ENCODE measurements at places on chromosomes 6 and 20.

GRCh38 chr6:20584100-20584731 lies 50.0 kb downstream of the CDKAL1 start:
- no peak for DNase-seq
- no peak overlapping the region for H3K4me3 ChIP-seq
- no peak overlapping the region for H3K27ac ChIP-seq
- peaks cover 5% of the 10 kb centered on the region for H3K36me3 ChIP-seq
- no peaks in the 10 kb centered on the region for H3K4me1 ChIP-seq

- no peaks in the 10 kb centered on the region for H3K36me3 ChIP-seq
- no peak for DNase-seq
- no peak overlapping the region for H3K27ac ChIP-seq
- H3K27me3 ChIP-seq = no peaks in the 10 kb centered on the region
- H3K4me1 ChIP-seq = no peaks in the 10 kb centered on the region
Observed at GRCh38 chr6:161626132-161626676, 352.3 kb upstream of the AGPAT4 start.

- no peak overlapping the region for H3K4me3 ChIP-seq
- peaks cover 23% of the 10 kb centered on the region for H3K4me1 ChIP-seq
- no peak for DNase-seq
- H3K27me3 ChIP-seq = peaks cover 26% of the 10 kb centered on the region
- no peak overlapping the region for H3K27ac ChIP-seq
- no peaks in the 10 kb centered on the region for H3K36me3 ChIP-seq
Observed at GRCh38 chr6:125752773-125753172, 3.3 kb downstream of the HEY2 start.

DNA sequence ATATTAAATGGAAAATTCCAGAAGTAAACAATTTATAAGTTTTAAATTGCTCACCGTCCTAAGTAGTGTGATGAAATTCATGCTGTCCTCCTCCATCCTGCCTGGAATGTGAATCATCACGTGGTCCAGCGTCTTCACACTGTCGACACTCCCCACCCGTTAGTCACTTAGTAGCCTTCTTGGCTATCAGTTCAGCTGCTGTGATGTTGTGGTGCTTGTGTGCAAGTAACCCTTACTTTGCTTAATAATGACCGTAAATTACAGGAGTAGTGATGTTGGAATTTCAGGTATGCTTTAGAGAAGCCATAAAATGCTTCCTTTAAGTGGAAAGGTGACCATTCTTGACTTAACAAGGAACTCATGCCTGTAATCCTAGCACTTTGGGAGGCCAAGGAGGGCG lies 25.2 kb downstream of the RIOK1 start:
- no peak overlapping the region for H3K27ac ChIP-seq
- no peak overlapping the region for H3K4me3 ChIP-seq
- H3K27me3 ChIP-seq = no peaks in the 10 kb centered on the region
- no peak for DNase-seq
- no peaks in the 10 kb centered on the region for H3K4me1 ChIP-seq

DNA sequence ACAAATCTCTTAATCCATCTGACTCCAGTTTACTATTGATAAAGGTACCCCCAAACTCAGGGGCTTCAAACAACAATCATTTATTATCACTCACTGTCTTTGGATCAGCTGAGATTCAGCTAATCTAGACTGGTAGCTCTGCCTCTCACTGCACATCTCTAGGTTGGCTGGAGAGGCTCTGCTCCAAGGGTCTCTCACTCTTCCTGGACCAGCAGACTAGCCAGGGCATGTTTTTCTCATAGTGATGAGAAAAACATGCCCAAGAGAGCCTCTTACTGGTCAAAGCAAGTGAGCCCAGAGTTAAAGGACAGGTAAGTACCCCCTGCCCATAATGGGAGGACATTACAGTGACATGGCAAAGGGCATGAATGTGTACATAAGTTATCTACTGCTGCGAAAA lies 115.1 kb upstream of the BEND3 start:
- H3K4me3 ChIP-seq = no peak overlapping the region
- H3K36me3 ChIP-seq = peaks cover 6% of the 10 kb centered on the region
- H3K27me3 ChIP-seq = no peaks in the 10 kb centered on the region
- no peak for DNase-seq
- H3K27ac ChIP-seq = no peak overlapping the region

- H3K27me3 ChIP-seq = no peaks in the 10 kb centered on the region
- no peaks in the 10 kb centered on the region for H3K36me3 ChIP-seq
- DNase-seq = no peak
- H3K27ac ChIP-seq = no peak overlapping the region
- H3K4me1 ChIP-seq = peaks cover 28% of the 10 kb centered on the region
- no peak overlapping the region for H3K4me3 ChIP-seq
Observed at GRCh38 chr6:112038268-112038667, 15.6 kb upstream of the CCN6 start.

- H3K4me3 ChIP-seq = no peak overlapping the region
- H3K27me3 ChIP-seq = peaks cover 3% of the 10 kb centered on the region
- no peaks in the 10 kb centered on the region for H3K36me3 ChIP-seq
- DNase-seq = no peak
Observed at GRCh38 chr20:3430376-3431069, 23.1 kb upstream of the DNAAF9 start.

DNA sequence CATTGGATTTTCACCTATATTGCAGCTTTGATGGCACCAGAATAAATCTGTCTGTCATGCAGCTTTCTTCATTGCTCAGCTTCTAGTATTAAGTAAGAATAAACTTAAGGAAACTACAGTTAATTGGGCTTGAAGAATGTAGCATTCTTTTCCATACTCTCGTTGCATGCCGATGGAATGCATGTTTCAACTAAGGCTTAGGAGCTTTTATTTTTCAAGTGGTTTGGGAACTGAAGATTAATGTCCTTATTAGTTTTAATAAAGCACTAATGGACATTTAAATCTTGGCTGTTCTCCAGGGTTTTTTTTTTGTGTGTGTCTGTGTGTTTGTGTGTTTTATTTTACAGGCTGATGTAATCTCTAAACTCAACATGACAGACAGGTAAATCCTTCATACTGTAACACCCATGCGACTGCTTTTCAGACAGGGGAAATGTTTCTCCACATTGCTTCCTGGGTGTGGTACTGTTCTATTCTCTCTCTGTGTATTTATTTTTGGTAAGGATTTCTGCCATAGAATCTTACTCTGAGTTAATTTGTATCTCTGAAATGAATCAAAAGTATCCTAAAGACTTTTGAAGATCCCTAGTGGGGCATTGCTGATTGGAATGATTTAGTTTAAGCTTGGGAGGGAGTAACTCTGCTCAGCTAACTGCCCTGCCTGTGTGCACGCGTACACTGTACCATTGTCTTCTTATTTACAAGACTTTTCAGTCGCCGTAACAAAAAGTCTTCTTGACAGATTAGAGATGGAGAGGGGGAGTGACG lies 38.0 kb downstream of the SLC9A8 start:
- peaks cover 64% of the 10 kb centered on the region for H3K36me3 ChIP-seq
- no peak overlapping the region for H3K27ac ChIP-seq
- no peak overlapping the region for H3K4me3 ChIP-seq
- no peak for DNase-seq

GRCh38 chr6:43814865-43815264 lies 44.9 kb downstream of the VEGFA start:
- DNase-seq = no peak
- H3K4me3 ChIP-seq = no peak overlapping the region
- peaks cover 3% of the 10 kb centered on the region for H3K27me3 ChIP-seq
- peaks cover 4% of the 10 kb centered on the region for H3K4me1 ChIP-seq
